NCI-H1930 (cell line): ENCODE measurements at places on chromosomes 4 and X.

DNA sequence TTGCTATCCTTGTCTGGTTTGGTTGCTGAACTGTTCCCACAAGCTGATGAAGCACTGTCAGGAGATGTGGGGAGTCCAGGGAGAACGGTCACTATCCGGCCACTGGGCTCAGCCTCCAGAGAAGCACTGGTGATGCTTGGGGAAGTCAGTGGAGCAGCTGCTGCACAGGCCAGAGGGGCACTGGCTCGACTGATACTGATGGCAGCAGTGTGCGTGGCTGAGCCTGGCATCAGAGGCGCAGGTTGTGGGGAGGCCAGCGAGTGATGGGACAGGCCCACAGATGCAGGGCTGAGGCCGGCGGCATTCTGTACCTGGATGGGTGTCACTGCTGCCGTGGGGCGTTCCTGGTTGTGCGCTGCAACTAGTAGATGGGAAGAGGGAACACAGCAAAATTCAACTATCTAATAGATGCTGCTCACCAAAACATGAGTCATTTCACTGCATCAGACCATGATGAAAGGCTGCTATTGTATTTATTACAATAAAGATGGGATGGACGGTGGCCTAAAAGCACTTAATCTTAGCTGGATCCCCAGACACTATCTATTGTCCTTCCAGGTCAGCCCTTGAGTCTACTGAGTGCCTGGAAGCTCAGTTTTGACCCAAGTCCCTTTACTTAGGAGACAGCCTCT lies 106.3 kb upstream of the CBR4 start:
- DNase-seq, result no peak

DNA sequence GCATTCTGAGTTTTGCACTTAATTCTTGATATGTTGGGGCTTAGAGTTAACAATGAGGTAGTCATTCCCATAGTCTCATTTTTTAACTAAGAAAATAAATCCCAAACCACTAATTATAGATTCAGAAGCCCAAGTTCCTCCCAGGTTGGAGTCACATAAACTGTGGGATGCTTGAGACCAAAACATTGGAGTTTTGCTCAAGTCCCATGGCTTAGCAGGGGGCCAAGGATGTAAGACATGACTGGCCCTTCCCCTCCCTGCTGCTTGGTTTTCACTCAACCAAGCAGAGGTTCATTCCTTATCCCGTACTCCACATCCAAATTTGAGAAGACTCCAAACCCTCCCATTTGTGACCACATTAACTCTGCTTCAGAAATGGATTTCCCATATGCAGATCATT lies 101.3 kb downstream of the LIMCH1 start:
- no peak for DNase-seq

DNA sequence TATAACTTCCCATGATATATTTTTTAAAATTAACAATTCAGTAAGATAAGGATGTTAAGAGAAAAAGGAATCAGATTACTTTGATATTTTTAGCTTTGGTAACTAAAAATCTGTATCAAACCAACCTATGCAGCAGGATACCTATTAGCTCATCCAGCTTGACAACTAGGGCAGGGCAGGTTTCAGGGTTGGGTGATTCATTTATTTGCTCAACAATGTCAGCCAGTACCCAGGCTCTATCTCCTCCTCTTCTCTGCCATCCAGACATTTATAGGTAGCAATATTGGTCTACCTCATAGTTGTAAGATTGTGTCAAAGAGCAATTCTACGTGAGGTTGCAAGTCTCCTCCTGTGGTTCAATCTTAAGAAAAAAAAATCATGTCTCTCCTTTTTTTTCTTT lies 421.9 kb downstream of the ANKRD50 start:
- no peak for DNase-seq

GRCh38 chr4:54091637-54092404 lies 8.1 kb upstream of the GSX2 start:
- peak; percentile 92 for DNase-seq

GRCh38 chr4:150289198-150289597 lies 211.0 kb downstream of the DCLK2 start:
- no peak for DNase-seq

DNA sequence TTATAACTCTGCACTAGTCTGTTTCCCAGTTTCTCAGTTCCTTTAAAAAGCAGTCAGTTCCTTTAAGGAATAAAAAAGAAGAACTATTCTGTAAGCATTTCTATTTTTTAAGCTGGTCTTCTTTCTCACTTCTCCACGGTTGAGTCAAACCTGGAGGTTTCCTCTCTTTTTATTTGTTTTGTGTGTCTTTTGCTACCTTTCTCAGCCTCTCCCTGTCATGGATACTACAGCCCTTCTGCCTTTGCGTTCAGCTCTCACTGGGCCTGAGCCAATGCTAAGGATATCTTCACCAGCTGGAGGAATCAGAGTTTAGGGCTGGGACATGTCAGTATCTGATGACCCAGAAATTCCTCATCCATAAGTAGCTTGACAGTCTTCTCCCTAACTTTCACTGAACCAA lies 49.7 kb upstream of the PRKX start:
- DNase-seq, result no peak

- DNase-seq, result no peak
These were observed 35.4 kb downstream of the FABP2 start for GRCh38 chr4:119286377-119287002.

DNA sequence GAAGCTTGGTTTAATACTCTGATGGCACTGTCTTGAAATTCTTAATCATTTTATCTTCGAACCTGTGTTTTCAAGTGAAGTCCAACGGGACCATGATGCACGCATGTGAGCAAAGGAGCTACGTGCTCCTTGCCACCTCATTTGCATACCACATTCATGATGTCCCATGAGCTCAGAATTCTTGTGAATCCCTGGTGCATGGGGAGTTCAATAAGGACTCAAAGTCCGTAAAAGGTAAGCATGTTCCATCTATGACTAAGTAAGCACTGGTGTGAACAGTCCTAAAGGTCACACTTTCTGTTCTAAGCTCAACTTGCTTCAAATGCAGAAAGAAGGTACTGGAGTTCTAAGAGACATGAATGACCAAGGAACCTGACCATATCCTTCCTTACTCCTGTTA lies 13.1 kb upstream of the GPM6B start:
- DNase-seq, result no peak

- DNase-seq, result no peak
These were observed 431.8 kb downstream of the BCOR start for GRCh38 chrX:39665830-39666518.

GRCh38 chr4:112951362-112952312 lies 97.8 kb upstream of the ANK2 start:
- DNase-seq, result no peak

- DNase-seq, result no peak
These were observed 58.6 kb downstream of the PALLD start for GRCh38 chr4:168555437-168555836.

GRCh38 chrX:82081027-82081426 lies 879.1 kb downstream of the SH3BGRL start:
- no peak for DNase-seq

DNA sequence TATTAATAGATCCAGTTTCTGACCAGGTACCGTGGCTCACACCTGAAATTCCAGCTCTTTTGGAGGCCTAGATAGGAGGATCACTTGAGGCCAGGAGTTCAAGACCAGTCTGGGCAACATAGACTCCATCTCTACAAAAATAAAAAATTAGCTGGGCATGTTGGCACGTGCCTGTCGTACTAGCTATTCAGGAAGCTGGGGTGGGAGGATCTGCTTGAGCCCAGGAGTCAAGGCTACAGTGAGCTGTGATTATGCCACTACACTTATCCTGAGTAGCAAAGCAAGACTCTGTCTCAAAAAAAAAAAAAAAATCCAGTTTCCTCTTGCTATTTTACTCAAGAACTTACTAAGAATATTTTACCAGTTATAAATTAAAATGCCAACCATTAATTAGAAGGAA lies 91.7 kb downstream of the SLC10A6 start:
- DNase-seq, result no peak

DNA sequence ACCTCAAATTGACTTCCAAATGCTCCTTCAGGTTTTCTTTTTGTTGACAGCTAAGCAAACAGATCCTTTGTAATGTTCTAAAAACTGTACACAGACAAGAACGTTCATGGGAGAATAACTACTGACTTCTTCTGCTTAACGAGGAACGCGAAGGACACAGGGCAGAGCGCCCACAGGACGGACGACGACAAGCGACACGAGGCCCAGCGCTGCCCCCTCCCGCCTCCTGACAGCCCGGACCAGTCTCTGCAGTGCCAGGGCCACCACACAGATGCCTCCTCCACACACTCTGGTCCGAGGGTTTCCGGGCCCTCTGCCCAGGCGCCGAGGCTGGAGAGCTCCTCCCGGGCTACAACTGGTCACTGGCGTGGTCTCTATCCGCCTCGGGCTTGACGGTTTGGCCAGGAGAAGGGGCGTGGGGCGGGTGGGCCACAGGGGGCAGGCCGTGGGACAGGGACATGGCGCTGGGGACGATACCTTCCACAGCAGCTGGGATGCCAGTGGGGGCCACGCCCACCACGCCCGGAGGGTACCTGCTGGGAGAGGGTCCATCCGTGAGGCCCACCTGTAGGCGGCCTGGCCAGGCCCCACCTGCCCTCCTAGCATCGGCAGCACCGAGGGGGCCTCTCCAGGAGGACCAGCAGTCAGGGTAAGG lies 36.9 kb downstream of the CTBP1 start:
- DNase-seq, result no peak

DNA sequence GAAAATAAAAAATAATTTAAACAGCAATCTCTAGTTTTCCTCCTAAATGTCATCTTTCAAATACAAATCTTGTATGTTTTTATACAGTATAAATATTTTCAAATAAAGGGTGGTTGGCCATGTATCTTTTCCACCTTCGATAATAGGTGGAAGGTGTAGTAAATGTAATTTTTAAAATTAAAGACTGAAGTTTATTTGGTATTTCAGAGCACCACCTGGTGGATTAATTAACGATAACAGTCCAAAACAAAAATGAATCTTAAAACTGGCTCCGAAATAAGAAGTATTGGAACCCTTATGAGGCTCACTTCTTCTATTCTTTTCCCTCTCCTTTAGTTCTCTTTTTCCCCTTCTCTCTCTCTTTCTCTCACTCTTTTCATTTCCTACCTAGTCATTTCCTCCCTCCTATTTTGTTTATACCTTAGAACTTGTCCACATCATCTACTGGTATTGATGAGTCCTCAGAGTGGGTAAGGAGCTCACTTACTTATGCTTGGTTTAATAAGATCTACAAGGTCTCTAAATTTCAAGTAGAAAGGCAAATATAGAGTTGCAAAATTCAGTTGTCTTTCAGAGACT lies 82.9 kb upstream of the EXOC1L start:
- DNase-seq, result no peak
